ENCODE measurements at places on chromosomes 7 and 10. TPM values are rescaled to one million over a fixed set of nuclear protein-coding genes. Genes with fewer than 3 reads are reported as not detected.

GRCh38 chr7:18128846-18129245 is 101.2 kb upstream of the PRPS1L1 start:
- DNase-seq = no peak

DNA sequence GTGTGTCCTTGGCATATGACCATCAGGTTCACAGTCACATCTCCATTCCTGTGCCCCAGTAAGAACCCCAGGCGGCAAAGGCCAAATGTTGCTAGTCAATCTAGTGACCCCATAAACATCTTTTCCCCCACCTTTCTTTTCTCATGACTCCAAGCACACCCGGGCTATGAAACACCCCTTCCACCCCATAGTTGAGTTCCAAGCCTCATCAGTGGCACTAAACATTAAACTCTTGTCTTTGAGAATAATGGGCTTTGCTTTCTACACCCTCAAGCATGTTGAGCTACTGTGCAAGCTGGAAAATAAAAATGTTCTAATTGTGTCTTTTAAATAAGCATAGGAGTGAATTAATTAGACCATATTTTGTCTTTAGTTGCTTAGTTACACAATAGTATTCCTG is 9.4 kb downstream of the ARID5B start:
- DNase-seq = no peak

DNA sequence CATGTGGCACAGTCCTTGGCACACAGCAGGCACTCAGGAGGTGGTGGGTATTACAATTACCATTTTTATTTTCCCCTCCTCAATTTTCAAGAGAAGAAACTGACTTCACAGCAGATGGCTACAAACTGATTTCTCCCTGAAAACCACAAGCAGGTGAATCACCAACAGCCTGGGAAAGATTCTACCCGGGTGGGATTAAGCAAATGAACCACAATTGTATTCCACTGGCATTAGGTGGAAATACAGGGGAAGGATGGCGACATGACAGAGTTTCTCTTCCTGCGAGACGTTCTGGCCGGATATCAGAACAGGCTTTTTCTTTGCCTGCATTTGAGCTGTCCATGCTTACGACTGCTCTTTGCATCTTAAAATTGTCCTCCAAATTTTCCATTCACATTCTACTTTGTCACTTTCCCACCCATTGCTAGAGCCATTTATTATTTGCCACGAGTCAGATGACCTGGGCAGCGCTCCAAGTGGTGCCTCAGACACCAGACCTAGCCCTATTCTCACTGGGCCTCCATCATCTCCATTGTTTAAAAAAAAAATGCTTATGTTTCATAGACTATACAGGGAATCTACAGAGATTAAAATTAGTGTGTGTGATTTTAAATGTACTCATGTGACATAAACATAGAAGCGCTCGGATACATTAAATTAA is 4.6 kb downstream of the DENND11 start:
- DNase-seq = no peak

GRCh38 chr10:60208676-60209269 is 180.9 kb downstream of the ANK3 start:
- peak; percentile 31 for DNase-seq

- DNase-seq = no peak
Measured at GRCh38 chr10:133276435-133277201, at the start of gene ADAM8. Gene ADAM8 (minus strand): TSS chr10:133276868. CDS start chr10:133276817, 51 bp downstream.

DNA sequence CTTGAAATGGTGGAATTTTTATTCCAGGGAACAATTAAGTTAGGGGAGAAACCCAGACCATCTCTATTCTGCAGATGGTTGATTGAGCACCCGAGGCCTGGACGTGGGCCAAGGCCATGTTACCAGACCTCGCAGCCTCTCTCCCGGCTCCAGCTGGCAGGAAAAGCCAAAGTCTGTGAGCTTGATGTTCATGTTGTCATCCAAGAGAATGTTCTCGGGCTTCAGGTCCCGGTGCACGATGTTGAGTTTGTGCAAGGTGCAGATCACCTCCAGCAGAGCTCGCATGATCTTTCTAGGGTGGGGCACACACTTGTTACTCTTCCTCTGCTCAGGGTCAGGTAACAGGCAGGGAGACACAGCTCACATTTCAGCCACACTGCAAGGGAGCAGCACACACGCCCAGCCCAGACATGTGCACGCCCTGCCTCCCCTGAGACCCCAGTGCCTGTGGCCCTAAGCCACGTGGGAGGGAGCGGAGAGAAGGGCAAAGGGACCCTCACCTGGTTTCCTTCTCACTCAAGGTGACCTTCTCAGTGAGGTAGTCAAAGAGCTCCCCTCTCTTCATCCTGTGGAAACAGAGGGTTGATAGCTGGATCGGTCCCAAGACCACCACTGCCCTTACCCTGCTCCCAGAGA is 9.5 kb downstream of the PHKG1 start:
- DNase-seq = no peak

AKR1C2 gene
- 8.5 TPM for polyA plus RNA-seq

UCN3 gene
- polyA plus RNA-seq = 1.0 TPM

VKORC1L1 gene
- 30.5 TPM for polyA plus RNA-seq

TFPI2 gene
- 10.3 TPM for polyA plus RNA-seq

SEMA3D gene
- 57.7 TPM for polyA plus RNA-seq
